ENCODE measurements at places on chromosomes 1 and 21.
A peak's percentile ranks its signal among the peaks of the same experiment; 100 is the strongest.

DNA sequence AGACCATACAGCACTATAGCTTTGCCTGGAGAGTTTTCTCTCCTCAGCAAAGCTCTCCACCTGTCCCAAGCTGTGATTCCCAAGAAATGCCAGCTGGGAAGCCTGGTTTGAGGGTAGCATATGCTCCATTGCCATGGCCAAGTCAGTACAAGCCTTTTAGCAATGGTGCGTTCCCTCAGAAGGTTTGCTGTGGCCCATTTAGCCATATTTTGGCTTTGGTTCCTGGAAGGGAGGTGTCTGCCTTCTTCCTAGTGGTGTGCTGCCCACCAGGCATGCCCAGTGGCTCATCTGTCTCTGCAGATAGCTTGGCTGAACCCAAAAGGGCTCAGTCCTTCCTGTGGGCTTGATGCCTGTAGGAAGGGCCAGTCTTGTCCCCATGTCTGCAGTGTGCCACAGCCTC lies 32.4 kb downstream of the GALNT2 start:
- no peak for DNase-seq

DNA sequence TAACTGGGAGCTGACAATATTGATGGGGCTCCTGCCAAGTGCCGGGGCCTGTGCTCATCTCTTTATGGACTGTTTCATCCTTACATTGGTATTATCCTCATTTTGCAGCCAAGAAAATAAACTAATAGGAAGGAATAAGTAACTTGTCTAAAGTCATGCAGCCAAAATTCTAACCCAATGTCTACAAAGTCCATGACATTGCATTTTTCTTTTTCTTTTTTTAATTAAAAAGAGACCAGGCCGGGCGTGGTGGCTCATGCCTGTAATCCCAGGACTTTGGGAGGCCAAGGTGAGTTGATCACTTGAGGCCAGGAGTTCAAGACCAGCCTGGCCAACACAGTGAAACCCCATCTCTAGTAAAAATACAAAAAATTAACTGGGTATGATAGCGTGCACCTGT lies 18.8 kb downstream of the DEGS1 start:
- DNase-seq = no peak

- DNase-seq = no peak
These were observed 3.0 kb downstream of the CAMSAP2 start for GRCh38 chr1:200741551-200742207.

- DNase-seq = no peak
These were observed 54.9 kb downstream of the DMRTA2 start for GRCh38 chr1:50368179-50369007.

DNA sequence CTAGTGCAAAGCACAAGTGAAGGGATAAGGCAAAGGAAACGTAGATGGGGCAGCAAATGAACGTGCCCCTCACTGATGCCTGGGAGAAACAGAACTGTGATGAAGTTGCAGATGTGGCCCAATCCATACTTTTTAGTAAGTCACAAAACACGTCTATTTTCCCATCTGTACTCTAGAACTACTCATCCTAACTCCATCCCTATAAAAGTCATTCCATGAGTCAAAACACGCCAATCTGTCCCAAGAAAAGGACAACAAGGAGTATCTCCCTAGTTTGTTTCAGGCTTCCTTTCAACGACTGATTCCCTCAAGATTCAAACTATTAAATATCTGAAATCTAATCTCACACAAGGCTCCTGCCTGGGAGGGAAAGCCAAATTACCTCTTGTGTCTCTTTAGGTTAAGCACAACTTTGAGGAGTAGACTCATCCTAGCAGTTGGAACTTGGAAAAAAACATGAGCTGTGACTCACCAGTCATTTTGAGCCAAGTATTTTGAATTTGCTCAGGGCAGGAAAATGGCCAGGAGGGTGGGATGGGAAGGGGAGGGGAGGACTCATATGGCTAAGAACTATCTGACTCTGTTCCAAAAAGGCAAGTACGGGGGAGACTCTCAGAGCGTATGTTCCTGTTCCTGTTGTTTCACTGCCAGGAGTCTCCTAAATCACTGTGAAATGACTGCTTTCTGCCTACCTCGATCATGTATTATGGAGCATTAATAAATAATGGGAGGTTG lies 214.5 kb upstream of the CAMK1G start:
- no peak for DNase-seq

GRCh38 chr1:91622616-91623015 lies 122.0 kb downstream of the CDC7 start:
- no peak for DNase-seq

- no peak for DNase-seq
These were observed 16.0 kb downstream of the SPATA21 start for GRCh38 chr1:16421201-16421600.

DNA sequence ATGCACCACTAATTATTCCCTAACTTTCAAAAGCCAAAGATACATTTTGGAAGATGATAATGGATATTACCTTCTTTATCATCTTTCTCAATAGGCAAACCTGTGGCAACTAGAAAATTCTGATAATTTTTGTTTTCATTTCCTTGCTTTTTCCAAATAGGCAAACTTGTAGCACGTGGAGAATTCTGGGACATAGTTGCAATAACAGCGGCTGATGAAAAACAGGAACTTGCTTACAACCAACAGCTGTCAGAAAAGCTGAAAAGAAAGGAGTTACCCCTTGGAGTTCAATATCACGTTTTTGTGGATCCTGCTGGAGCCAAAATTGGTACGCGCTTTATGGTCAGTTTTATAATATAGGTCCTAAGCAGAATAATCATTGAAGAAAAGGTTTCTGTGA lies 1.5 kb downstream of the FPGT start:
- DNase-seq = no peak

DNA sequence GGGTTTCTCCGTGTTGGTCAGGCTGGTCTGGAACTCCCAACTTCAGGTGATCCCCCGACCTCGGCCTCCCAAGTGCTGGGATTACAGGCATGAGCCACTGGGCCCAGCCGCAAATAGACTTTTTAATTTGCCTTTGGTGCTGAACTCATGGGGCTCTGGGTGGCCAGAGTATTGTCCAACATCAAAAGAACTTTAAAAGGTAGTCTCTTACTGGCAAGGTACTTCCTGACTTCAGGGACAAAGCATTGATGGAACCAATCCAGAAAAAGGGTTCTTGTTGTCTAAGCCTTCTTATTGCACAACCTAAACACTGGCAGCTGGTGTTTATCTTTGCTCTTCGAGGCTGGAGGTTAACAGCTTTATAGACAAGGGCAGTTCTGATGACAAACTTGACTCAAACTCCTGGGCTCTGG lies 3.8 kb upstream of the KTI12 start:
- no peak for DNase-seq

DNA sequence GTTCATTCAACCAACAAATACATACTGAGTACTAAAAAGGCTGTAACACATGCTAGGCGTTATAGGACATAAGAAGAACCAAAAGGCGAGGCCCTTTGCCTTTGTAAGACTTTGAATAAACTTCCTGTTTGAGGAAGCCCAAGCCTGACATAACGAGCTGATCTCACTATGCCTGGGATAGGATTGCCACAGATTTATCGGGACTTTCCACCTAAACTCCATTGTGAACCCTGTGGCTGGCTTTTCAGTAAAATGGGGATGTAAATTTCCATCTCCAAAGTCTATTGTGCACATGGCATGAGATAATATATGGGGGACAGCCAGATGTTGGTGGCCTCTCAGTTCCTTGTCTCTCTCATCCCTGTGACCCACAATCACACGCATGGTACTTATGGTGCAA lies 41.9 kb downstream of the LMO4 start:
- DNase-seq = no peak

GRCh38 chr1:61121631-61122030 lies 39.3 kb downstream of the NFIA start:
- no peak for DNase-seq

- DNase-seq = no peak
These were observed 525.0 kb downstream of the MATN1 start for GRCh38 chr1:30198451-30198760.

GRCh38 chr1:246587032-246587431 lies 20.8 kb downstream of the CNST start:
- no peak for DNase-seq

DNA sequence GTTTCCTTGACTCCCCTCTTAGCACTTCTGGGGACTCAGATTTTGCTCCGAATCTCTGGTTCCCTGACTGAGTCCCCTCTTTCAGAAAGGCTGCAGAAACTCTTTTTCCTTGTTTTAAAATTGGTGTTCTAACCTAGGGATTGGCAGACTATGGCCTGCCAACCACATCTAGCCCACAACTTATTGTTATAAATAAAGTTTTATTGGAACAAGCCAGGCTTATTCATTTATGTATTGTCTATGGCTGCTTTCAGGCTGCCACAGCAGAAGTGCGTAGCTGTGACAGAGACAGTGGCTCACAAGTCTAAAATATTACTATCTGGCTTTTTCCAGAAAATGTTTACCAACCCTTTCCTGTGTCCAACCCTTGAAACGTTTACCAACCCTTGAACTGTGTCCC lies 81.7 kb downstream of the IER5 start:
- no peak for DNase-seq

DNA sequence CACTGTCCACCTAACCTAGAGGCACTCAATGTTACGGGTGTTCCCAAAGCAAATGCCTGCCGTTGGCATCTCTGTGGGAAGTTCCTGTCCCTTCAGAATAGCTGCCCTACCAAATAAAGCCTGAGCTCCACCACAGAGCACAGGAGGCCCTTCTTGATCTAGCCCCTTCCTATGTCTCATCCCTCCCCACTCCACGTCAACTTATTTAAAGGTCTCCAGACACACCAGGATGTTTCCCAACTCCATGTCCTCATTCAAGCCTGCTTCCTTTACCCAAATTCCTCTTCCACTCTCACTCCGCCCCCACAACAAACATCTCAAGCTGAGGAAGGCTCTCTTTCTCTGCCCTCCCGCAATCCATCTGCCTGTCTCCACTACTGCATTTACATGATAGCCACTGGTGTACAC lies 87.7 kb downstream of the TGFBR3 start:
- no peak for DNase-seq

DNA sequence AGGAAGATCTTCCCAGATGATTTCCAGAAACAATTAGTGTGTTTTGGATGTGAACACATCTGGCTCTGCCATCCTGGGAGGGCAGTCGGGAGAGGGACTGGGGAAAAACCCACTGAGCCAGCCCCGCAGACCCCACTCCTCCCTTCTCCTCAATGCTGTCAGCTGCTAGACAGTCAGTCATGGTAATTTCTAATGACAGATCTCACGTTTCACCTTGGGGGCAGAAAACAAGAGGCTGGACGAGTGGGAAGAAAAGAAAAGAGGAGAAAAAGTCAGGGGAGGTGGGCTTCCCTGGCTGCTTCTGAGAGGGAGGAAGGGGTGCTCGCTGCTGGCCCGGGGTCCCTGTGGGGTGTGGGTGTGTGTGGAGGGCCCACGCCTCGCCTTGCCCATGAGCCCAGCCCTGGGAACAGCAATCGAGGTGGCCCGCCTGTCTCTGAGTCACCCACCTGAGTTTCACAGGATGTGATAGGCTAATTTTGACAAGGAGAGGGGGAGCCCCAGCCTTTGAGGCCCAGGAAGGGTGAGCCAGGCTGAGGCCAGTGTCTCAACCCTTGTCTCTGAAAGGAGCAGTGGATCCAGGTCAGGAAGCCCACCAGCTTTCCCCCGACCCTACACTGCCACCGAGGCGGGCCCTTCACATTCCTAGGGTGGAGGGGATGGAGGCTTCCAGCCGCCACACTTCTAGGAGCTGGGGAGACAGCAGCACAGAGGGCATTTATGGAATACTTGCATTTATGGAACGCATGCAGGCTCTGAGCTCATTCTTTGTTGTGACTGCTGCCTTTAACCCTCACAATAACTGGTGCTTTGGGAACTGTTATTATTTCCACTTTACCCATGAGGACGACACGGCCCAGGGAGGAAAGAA lies 49.1 kb upstream of the IFNLR1 start:
- DNase-seq = no peak

GRCh38 chr1:8536515-8536914 lies 218.6 kb downstream of the SLC45A1 start:
- DNase-seq = no peak

GRCh38 chr1:201137579-201138310 lies 10.8 kb upstream of the ASCL5 start:
- no peak for DNase-seq

GRCh38 chr1:21531241-21531640 lies 22.0 kb downstream of the ALPL start:
- no peak for DNase-seq

- DNase-seq = no peak
These were observed 15.2 kb downstream of the HENMT1 start for GRCh38 chr1:108645564-108646184.

DNA sequence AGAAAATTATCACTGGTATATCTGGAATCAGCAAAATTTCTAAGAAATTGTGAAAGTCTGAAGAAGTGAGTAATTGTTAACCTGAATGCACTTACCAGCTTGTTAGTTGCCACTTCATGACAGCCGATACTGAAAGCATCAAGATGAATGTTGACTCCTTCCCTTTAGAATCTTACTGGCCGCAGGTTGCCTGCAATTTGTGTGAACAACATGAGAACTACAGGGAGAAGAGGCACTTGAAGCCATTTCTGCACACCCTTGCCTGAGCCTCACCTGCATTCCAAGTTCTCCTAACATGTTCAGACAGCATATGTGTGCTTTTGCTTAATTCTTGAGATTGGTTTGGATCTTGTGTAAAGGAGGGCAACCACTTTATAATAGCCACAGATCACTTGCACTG lies 59.2 kb upstream of the SSX2IP start:
- DNase-seq = no peak

GRCh38 chr1:32464716-32465577 lies at the start of gene ZBTB8B:
TSS of gene ZBTB8B (plus strand) at chr1:32465072. CDS start at chr1:32470625, 5,553 bp downstream.
- no peak for DNase-seq

- DNase-seq = no peak
These were observed 38.0 kb downstream of the PLXNA2 start for GRCh38 chr1:208206092-208206698.

GRCh38 chr1:2501820-2502119 lies 24.6 kb downstream of the PANK4 start:
- no peak for DNase-seq

- DNase-seq = no peak
These were observed 26.9 kb downstream of the DISP3 start for GRCh38 chr1:11505591-11506538.

DNA sequence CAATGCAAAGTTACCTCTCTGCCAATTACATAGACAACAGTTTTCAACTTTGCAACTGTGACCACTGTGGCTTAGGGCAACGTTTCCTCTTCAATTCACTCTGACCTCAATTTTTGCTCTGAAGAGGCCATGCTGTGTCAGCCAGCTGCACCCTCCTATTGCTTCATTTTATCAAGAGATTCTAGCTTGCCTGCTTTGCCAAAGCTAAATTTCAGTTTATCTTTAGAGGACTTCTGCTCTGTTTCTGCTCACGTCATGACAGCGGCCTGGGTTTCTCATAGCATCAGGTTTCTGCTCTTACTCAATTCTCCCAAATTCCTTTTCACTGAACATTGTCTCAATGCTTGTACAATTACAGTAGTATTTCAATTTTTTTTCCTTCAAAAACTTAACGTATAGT lies 154.6 kb downstream of the PLA2G4A start:
- DNase-seq = no peak

- DNase-seq = peak; percentile 7
These were observed 14.3 kb downstream of the GPR137B start for GRCh38 chr1:236156512-236157208.

- DNase-seq = no peak
These were observed 11.2 kb upstream of the RRP15 start for GRCh38 chr1:218273762-218274479.

GRCh38 chr1:8439015-8439702 lies 121.2 kb downstream of the SLC45A1 start:
- DNase-seq = no peak

GRCh38 chr1:223225481-223225880 lies 82.4 kb upstream of the TLR5 start:
- DNase-seq = no peak
